ENCODE measurements at places on chromosomes 16 and 17. TPM values are rescaled to one million over a fixed set of nuclear protein-coding genes. Genes with fewer than 3 reads are reported as not detected.

Gene PRR35
- total RNA-seq: 2.2 TPM

Gene KRTAP9-8
- not detected for total RNA-seq

Gene TCAP
- 1.6 TPM for total RNA-seq

Gene MT1F
- total RNA-seq: 2.1 TPM

Gene C17orf50
- total RNA-seq: not detected

Gene CCL8
- total RNA-seq: not detected

Gene RNF135
- 41.8 TPM for total RNA-seq

Gene SLC7A6OS
- 16.0 TPM for total RNA-seq

DNA sequence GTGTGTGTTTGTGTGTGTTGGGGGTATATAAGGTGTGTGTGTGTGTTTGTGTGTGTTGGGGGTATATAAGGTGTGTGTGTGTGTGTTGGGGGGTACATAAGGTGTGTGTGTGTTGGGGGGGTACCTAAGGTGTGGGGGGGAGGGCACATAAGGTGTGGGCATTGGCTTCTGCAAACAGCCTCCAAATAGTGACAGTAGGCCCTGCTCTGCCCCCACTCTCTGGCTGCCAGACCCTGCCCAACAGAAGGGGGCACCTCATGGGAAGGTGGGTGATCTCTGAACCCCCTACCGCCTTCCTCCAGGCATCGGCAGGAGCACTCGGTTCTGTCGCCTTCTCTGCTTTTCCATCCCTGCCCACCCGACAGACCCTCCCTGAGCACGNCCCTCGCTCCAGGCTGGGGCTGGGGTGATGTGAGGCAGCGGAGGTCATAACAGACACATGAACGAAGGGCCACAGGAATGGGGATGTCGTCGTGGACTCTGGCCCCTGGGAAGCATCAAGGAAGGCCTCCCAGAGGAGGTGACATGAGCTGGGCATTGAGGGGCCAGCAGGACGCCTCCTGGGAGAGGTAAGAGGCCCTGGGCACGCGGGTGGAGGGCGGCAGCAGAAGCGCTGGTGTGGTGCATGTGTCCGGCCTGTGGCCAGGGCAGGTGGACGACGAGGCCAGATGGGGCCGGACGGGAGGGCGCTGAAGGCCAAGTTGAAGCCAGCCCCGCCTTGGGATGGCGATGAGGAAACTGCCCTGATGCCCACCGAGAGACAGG, 136.6 kb upstream of the RPH3AL start:
- no peaks in the 10 kb centered on the region for H3K4me1 ChIP-seq
- H3K27ac ChIP-seq: peak overlapping the region; percentile 73
- DNase-seq: peak; percentile 62
- H3K36me3 ChIP-seq: no peaks in the 10 kb centered on the region
- no peaks in the 10 kb centered on the region for H3K27me3 ChIP-seq
- H3K4me3 ChIP-seq: peak overlapping the region; percentile 56

- no peaks in the 10 kb centered on the region for H3K36me3 ChIP-seq
- H3K4me1 ChIP-seq: peaks cover 9% of the 10 kb centered on the region
- H3K27me3 ChIP-seq: no peaks in the 10 kb centered on the region
- peak overlapping the region; percentile 72 for H3K4me3 ChIP-seq
- DNase-seq: no peak
Observed at GRCh38 chr17:28551421-28552175, 826 bp downstream of the UNC119 start.

GRCh38 chr16:11621920-11622651, 35.4 kb upstream of the LITAF start:
- H3K27me3 ChIP-seq: no peaks in the 10 kb centered on the region
- H3K27ac ChIP-seq: no peak overlapping the region
- H3K36me3 ChIP-seq: no peaks in the 10 kb centered on the region
- DNase-seq: no peak
- no peaks in the 10 kb centered on the region for H3K4me1 ChIP-seq

GRCh38 chr16:26963109-26963508, 103.6 kb upstream of the C16orf82 start:
- no peak overlapping the region for H3K4me3 ChIP-seq
- no peak for DNase-seq
- H3K27me3 ChIP-seq: peaks cover 2% of the 10 kb centered on the region
- no peaks in the 10 kb centered on the region for H3K4me1 ChIP-seq
- H3K36me3 ChIP-seq: no peaks in the 10 kb centered on the region

GRCh38 chr17:74212913-74213791, at the start of gene TTYH2:
Gene TTYH2 (plus strand): TSS chr17:74213571. CDS start chr17:74213588, 17 bp downstream.
- H3K27ac ChIP-seq: peak within 1 kb of the TSS; percentile 78
- peaks cover 5% of the 10 kb centered on the region for H3K36me3 ChIP-seq
- H3K4me1 ChIP-seq: peaks cover 45% of the 10 kb centered on the region
- peak within 1 kb of the TSS; percentile 89 for H3K4me3 ChIP-seq

- H3K27ac ChIP-seq: no peak overlapping the region
- no peak overlapping the region for H3K4me3 ChIP-seq
- H3K36me3 ChIP-seq: no peaks in the 10 kb centered on the region
- no peaks in the 10 kb centered on the region for H3K27me3 ChIP-seq
- DNase-seq: no peak
Observed at GRCh38 chr16:73034374-73034773, 13.6 kb downstream of the ZFHX3 start.

DNA sequence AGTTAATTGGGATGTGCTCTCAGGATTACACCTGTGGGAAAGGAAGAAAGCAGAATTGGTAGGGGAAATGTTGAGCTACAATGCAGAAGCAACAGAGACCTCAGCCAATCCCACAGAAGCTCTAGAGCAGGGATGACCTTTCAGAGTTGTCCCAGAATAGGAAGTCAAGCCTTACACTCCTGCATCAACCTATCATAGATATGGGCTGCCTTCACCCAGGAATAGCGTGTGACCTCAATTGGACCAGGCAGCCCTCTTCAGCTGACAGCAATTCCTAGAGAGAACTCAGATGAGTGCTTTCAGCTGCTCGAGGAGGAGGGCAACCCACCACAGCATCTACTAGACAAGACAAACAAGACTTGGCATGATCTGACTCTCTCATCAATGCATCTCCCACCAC, 189.7 kb downstream of the TMEM132E start:
- H3K27ac ChIP-seq: no peak overlapping the region
- H3K4me3 ChIP-seq: no peak overlapping the region
- no peak for DNase-seq

DNA sequence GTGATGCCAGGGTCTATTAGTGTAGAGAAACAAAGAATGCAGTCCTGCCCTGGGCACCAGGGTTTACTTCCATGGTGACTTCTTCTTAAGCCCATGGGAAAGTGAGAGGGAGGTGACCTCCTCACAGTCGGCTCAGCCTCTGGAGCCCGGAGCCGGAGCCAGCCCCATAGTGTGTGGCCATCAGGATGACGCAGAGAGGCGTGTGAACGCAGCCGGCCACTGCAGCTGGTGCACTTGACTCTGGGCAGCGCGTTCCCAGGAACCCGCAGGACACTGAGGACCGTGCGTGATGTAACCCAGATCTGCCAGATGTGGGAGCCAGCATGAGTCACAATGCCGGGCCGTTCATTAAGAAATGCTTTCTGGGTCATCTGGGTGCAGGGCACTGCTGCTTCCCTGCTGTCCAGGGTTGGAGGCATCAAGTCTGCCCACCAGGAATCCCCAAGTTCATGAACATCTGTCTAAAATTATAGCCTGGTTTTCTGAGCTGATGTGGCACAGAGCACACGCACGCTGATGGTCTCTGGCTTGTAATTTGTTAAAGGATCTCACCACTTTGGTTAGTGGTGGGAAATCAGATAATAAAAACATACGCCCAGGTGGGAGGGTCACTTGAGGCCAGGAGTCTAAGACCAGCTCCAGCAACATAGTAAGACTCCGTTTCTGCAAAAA, 114.1 kb downstream of the PITPNC1 start:
- peak overlapping the region; percentile 27 for H3K4me3 ChIP-seq
- no peak for DNase-seq
- H3K27ac ChIP-seq: 0 out of 2 replicates have a peak overlapping the region, but pooled peaks have one; percentile 29
- peaks cover 18% of the 10 kb centered on the region for H3K4me1 ChIP-seq

DNA sequence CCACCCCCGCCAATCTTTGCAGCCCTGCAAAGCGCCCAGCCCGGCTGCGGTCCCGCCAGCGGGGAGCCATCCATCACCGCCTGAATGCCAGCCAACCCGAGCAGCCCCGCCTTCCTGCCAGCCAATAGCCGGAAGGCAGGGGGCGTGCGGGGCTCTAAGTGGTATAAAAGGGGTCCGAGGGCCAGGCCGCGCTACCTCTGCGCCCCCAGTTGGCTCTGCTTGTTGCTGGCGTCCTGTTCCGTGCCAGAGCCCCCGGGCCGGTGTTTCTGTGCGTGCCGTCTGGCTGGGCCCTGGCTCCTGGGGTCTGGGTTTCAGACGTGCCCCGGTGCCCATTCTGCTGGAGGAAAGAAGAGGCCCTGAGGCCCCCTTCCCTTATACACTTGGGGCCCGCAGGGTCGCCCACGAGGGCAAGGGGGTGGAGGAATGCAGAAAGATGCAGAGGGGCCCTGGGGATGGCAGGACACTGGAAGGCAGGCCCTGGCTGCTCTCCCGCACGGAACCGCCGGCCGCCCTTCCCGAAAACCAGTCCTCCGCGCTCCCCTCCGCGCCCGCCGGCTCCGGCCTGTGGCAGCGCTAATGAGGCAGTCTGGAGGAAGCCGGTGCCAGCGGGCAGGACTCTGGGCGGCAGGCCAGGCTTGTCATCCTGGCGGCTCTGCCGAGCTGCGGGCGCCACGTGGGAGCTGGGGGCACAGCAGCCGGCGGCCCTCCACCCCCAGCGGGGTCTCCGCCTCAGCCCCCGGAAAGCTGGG, 14.0 kb downstream of the COPZ2 start:
- peak overlapping the region; percentile 78 for H3K4me3 ChIP-seq
- no peaks in the 10 kb centered on the region for H3K27me3 ChIP-seq
- no peaks in the 10 kb centered on the region for H3K36me3 ChIP-seq
- peaks cover 27% of the 10 kb centered on the region for H3K4me1 ChIP-seq

DNA sequence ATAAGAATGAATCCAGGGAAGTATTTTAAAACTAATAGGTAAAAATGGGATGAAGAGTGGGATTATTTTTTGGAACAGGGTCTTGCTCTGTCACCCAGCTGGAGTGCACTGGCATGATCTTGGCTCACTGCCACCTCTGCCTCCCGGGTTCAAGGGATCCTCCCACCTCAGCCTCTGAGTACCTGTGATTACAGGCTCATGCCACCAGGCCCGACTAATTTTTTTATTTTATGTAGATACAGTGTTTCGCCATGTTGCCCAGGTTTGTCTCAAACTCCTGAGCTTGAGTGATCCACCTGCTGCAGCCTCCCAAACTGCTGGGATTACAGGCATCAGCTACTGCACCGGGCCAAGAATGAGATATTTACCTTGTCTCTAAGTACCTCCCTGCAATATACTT, 22.1 kb downstream of the NSMCE1 start:
- no peak overlapping the region for H3K4me3 ChIP-seq
- H3K36me3 ChIP-seq: no peaks in the 10 kb centered on the region
- no peaks in the 10 kb centered on the region for H3K27me3 ChIP-seq
- peaks cover 11% of the 10 kb centered on the region for H3K4me1 ChIP-seq
- no peak for DNase-seq
- H3K27ac ChIP-seq: no peak overlapping the region

DNA sequence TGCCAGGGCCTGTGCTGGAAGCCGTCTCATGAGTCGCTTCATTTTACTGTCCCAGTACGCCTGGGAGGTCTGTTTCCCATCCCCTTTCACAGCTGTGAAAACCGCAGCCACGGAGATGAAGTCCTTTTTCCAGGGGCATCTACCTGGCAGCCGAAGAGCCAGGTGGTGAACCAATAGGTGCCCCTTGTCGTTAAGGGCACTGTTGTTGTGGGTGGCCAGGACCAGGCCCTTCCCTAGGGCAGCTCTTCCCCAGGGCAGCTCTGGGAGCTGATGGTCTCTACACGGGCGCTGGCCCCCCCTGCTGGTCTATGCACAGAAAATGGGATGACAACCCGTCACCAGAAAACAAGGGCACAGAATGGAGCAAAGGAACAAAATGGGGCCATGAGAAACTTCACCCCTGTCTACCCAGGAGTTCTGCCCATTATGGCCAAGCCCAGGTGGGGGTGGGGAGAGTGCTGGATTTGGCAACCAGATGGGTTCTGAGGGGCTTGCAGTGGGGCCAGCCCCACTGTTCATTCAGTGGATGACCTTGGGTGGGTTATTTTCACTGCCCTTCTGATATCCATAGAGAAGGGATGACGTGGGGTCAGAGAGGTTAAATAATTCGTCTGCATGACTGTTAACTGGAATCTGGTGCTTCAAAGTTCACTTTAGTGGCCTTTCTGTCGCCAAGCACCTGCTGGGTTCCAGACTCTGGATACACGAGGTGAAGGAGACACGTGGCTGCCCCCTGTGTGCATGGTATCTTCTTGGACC, 11.5 kb downstream of the RMI2 start:
- DNase-seq: no peak
- H3K4me1 ChIP-seq: no peaks in the 10 kb centered on the region
- no peaks in the 10 kb centered on the region for H3K27me3 ChIP-seq
- H3K36me3 ChIP-seq: no peaks in the 10 kb centered on the region

DNA sequence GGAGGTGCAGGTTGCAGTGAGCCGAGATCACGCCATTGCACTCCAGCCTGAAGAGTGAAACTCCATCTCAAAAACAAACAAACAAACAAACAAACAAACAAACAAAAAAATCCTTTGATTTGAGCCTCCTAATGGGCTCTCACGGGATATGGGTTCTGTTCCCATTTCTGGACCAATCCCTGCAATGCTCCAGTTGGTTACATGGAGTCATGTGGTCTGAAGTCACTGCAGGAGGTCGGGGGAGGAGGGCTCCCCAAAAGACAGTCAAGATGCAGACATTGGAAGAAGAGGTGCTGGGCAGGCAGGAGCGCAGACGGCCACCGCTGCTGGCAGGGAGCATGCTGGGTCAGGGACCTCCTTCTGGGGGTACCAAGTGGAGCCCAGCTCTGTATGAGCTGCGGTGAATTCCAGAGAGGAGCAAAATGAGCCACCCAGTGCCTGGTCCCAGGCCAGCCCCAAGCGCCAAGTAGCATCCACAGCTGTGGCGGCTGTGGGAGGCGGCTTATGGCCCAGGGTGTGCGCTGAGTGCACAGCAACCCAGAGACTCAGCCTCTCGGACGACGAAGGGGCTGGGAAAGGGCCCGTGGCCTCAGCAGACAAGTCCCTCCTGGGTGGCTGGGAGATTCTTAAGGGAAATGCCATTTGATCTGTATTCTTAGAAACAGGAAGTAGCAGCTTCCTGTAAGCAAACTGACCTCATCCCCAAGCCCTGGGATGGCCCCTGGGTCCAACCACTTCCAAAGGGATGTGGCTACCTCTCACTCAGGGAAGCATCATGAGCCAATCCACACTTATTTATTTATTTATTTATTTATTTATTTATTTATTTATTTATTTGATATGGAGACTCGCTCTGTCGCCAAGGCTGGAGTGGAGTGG, 19.6 kb upstream of the ATP2A3 start:
- H3K27ac ChIP-seq: no peak overlapping the region
- DNase-seq: no peak
- no peaks in the 10 kb centered on the region for H3K27me3 ChIP-seq
- no peaks in the 10 kb centered on the region for H3K4me1 ChIP-seq
- no peak overlapping the region for H3K4me3 ChIP-seq

GRCh38 chr17:43662413-43663141, 855 bp upstream of the MEOX1 start:
- H3K4me3 ChIP-seq: no peak overlapping the region
- no peaks in the 10 kb centered on the region for H3K4me1 ChIP-seq
- DNase-seq: no peak

GRCh38 chr17:44960691-44961090, 7.4 kb downstream of the C1QL1 start:
- H3K4me1 ChIP-seq: no peaks in the 10 kb centered on the region
- no peaks in the 10 kb centered on the region for H3K36me3 ChIP-seq
- H3K27ac ChIP-seq: no peak overlapping the region
- no peak overlapping the region for H3K4me3 ChIP-seq
- no peaks in the 10 kb centered on the region for H3K27me3 ChIP-seq

GRCh38 chr17:9760266-9760665, 31.1 kb downstream of the DHRS7C start:
- no peak for DNase-seq
- no peaks in the 10 kb centered on the region for H3K27me3 ChIP-seq
- no peaks in the 10 kb centered on the region for H3K4me1 ChIP-seq

GRCh38 chr16:50531901-50532300, 16.3 kb upstream of the NKD1 start:
- no peaks in the 10 kb centered on the region for H3K4me1 ChIP-seq
- H3K27ac ChIP-seq: no peak overlapping the region
- no peak overlapping the region for H3K4me3 ChIP-seq
- no peaks in the 10 kb centered on the region for H3K27me3 ChIP-seq
- DNase-seq: no peak
